H7 (cell line): ENCODE measurements at places on chromosomes 7 and 10.

DNA sequence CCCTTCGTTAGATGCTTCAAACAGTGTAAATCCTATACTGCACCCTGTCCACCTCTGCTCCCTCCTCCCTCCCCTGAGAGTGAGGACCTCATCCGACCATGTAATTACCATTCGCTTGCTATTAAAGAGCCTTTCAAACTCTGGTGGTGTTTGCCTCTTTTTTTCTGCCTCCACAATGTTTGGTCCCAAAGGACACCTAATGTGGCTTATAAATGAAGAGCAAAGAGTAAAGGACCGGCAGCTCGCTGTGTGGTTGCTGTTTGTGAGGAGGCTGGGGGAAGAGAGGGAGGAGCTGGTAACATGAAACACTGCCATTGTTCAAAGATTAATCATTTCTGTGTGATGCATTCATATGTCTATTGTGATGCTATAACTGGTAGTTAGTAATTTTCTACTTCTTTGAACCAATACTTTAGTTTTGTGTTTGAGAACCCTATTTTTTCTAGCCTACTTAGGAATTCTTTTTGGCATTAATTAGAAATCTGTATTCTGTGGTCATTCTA is 27.9 kb downstream of the MTURN start:
- DNase-seq: no peak

- peak; percentile 69 for DNase-seq
These were observed 263.0 kb downstream of the GRID1 start for GRCh38 chr10:86103391-86104101.

GRCh38 chr10:110361800-110362456 is 57.2 kb upstream of the SMNDC1 start:
- no peak for DNase-seq

GRCh38 chr7:116910383-116910782 is 42.9 kb upstream of the ST7 start:
- DNase-seq: no peak
